ENCODE measurements at places on chromosomes 12 and 14.
A peak's percentile ranks its signal among the peaks of the same experiment; 100 is the strongest.

- peak; percentile 96 for DNase-seq
Measured at GRCh38 chr12:12835378-12836146, 22.4 kb downstream of the DDX47 start.

GRCh38 chr12:104877103-104877705 lies 80.9 kb downstream of the SLC41A2 start:
- DNase-seq = no peak

GRCh38 chr12:47954058-47954457 lies 9.3 kb upstream of the TMEM106C start:
- no peak for DNase-seq

DNA sequence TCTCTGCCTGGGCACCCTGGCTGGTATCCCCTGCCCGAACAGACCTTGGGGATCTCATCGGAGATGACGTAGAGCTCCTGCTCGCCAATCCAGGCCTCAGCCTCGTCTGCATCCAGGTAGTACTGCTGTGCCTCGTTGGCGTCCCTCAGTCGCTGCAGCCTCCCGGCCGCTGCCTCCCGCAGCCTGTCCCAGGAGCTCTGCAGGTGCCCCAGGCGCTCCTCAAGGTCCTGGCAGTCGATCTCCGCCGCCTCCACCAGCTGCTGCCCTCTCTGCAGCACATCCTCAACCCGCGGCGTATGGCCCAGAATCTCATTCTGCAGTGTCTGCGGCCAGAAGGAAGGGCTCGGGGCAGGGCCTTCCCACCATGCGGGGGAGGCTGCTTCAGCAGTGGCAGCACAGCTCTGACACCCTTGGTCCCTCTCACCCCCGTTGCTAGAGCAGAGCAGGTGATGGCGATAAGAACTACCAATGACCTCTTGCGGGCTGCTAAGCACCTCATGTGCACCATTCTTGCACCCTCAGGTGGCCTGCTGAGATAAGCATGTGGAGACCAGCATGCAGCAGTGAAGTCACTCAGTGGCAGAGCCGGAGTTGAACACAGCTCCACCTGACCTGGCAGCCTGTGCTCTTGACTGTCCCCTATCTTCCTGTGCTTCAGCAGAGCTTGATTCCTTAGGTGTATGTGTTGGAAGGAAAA lies 71.0 kb downstream of the PLEKHG3 start:
- no peak for DNase-seq

DNA sequence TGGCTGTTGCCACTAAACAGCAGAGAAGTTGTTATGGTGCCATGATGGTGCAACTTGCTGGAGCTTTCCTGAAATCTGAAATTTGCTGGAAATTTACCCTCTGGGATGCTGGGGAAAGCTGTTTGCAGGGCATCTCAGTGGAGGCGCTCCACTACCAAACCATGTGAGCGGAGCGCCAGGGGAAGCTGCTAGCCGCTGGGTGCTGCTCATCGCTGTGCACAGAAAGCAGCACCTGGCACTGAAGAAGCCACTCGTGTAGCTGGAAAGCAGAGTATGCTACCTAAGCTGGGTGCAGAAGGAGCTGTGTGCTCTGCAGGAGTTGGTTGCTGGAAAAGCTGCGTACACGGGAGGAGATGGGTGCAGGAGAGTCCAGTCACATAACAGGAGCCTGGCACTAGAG lies 53.0 kb downstream of the MSRB3 start:
- no peak for DNase-seq

- no peak for DNase-seq
Measured at GRCh38 chr12:124904306-124905098, 9.9 kb downstream of the UBC start.

- no peak for DNase-seq
Measured at GRCh38 chr12:16881986-16882570, 276.1 kb upstream of the LMO3 start.

DNA sequence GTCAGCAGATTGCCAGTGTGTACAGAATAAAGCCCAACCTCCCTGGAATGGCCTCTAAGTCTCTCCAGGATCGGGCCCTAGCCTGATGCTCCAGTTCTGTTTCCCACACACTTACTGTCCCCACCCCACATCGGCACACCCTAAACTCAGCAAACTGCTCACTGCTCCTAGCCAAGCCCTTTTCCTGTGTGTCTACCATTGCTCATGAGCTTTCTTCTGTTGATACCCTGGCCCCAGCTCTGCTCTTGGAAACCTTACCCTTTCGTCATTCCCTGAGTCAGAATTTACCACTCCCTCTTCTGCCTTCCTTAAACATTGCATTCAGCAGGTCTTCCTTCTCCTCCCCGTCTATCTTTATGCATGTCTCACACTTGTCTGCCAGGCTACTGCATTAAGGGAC lies 158.9 kb downstream of the TMX1 start:
- peak; percentile 99 for DNase-seq

- no peak for DNase-seq
Measured at GRCh38 chr14:104157016-104157928, 18.9 kb downstream of the KIF26A start.

GRCh38 chr14:91282954-91283645 lies 38.6 kb upstream of the GPR68 start:
- DNase-seq = no peak

- no peak for DNase-seq
Measured at GRCh38 chr12:106138633-106139421, at the start of gene NUAK1. Gene NUAK1 (minus strand): TSS chr12:106138954. CDS start chr12:106138653, 301 bp downstream.

DNA sequence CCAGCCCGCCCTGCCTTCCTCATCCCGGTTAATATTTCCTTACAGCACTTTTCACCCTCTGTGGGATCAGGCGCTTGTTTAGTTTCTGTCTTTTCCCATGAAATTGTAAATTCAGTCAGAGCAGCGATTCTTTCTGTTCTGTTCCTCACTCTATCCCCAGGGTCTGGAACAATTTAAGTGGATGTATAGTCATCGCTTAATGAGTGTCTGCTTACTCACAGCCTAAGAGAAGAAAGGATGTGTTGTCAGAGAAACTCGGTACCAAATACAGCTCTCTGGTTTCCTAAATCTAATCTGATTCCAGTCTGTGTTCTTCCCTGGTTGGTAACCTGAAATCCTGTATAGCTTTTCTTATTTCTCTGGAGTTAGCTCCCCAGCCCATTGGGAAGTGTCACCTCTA lies 44.9 kb downstream of the FOS start:
- DNase-seq = no peak

GRCh38 chr12:50828121-50828520 lies 14.6 kb upstream of the TMPRSS12 start:
- DNase-seq = no peak

DNA sequence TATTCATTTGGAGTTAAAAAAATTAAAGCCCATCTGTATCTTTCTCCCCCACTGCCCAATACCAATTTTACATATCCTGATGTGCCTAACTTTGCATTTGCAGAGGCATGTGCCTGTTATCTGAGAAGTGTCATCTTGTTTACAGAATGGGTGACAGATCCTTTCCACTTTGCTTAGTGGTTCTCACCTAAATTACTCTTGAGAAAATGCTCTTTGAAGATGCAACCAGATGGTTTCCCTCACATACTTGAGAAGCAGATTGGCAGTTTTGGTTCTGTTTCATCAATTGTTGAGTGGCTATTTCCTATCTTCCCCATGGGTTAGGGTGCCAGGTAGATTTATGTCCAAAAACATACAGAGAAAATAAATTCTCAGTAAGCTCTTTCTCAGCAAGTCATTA lies 1051.4 kb upstream of the ATXN7L3B start:
- DNase-seq = no peak

- DNase-seq = no peak
Measured at GRCh38 chr14:67432050-67432564, 20.1 kb upstream of the PLEK2 start.

DNA sequence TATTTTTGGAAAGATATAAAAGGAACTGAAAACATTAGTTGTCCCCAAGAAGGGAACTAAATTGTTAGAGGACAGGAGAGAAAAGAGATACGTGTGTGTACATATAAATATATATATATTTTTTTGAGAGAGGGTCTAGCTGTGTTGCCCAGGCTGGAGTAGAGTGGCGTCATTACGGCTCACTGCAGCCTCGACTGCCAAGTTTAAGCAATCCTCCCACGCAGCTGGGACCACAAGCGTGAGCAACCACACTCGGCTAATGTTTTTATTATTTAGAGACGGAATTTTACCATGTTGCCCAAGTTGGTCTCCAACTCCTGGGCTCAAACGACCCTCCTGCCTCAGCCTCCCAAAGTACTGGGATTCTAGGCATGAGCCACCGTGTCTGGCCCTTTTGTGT lies 16.2 kb upstream of the NOP2 start:
- no peak for DNase-seq

DNA sequence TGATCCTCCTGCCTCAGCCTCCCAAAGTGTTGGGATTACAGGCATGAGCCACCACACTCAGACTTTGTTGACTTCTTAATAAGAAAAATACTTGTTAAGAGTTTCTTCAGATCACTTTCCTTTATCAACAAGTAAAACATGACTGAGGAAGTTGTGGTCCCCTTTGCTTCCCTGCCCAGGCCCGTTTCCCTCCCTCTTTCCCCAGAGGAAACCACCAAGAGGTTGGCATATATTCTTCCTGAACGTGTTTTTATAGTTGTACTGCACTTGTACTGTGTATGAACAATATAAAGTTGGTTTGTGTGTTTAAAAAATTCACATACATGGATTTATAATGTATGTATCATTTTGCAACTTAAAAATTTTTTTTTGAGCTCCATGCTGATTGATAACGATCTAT lies 28.4 kb downstream of the PTPN11 start:
- no peak for DNase-seq

- DNase-seq = no peak
Measured at GRCh38 chr12:27164330-27165040, 79.6 kb upstream of the STK38L start.

DNA sequence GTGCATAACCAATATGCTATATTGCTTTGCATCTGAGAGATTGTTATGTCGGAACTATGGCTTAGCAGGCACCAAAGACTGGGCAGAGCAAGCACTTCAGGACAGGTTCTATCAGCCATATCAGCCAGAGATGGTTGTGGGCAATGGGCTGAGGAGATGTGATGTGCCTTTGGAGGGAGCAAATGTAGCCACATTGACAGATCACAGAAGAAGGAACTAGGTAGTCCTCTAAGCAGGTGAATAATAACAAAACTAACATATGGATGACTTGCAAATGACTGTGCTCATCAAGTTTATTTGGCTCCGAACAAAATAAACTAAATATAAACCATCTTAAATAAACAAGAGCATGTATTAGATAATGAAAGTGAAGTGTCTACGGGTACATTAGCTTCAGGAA lies 291.7 kb downstream of the RMST start:
- DNase-seq = no peak

GRCh38 chr12:121167232-121167820 lies 34.6 kb downstream of the P2RX7 start:
- no peak for DNase-seq

- peak; percentile 72 for DNase-seq
Measured at GRCh38 chr14:99274346-99275221, 2.6 kb upstream of the BCL11B start.

DNA sequence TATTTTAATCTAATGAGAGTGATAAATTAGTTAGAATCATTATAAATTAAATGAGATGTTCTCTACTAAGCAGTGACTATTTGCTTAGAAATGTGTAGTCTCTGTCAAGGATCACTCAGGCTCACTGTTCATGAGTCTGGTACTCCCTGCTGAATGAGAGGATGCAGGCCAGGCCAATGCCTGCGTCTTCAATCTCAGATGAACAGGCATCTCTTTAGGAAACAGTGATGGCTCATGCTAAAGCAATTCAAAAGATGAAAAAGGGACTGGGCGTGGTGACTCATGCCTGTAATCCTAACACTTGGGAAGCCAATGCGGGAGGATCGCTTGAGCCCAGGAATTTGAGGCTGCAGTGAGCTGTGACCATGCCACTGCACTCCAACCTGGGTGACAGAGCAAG lies 106.8 kb downstream of the ZFC3H1 start:
- DNase-seq = peak; percentile 27

GRCh38 chr14:48974994-48975393 lies 611.2 kb downstream of the RPS29 start:
- no peak for DNase-seq

- DNase-seq = no peak
Measured at GRCh38 chr14:95058491-95058890, 98.8 kb downstream of the DICER1 start.

- peak; percentile 2 for DNase-seq
Measured at GRCh38 chr12:118850244-118850825, 131.0 kb upstream of the SRRM4 start.

DNA sequence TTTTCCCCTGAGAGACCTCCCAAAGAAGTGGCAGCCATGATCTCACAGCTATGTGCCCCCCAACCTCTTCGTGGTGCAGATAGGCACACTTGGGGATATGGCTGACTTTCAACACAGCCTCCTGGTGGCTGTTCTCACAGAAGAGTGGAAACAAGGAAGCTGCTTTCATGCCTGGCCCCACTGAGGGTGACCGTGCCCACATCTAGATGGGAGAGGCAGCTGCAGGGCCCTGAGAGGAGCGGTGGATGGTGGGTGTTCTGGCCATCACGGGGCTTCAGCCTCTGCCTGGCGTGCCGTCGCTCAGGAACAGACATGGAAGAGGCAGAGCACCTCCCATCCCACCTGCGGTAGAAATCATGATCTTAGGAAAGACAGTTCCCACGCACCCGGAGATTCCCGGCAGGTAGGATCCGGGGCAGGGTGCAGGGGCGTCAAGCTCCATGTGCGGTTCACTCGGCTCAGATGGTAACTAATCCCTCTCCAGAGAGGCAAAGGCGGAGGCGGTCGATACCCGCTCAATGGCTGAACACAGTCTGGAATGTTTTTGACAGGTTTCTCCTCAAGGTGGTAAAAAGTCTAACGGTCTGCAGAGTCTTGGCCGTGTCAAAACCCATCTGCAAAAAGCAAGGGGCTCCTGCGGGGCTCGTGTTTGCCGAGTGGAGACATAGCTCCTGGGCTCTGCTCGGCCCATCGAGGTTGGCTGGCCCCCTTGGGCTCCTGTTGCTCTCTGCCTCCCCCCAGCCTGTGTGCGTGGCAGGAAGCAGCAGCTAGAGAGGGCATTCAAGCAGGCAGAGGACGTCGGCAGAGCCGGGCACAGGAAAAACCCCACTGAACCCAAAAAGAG lies 225.2 kb upstream of the RTL1 start:
- no peak for DNase-seq

DNA sequence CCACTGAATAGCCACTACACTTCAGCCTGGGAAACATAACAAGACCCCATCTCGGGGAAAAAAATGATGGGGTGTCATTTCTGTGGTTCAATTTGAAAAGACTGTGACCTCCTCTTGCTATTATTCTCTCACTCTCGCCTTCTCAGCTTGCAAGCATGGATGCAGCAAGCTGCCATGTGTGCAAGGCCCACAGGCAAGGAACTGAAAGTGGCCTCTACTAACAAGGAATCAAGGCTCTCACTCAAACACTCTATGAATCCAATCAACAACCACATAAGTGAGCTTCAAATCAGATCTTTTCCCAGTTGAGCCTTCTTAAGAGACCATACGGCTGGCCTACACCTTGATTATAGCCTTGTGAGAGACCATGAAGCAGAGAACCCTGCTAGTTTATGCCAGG lies 17.9 kb upstream of the DHRS7 start:
- no peak for DNase-seq

DNA sequence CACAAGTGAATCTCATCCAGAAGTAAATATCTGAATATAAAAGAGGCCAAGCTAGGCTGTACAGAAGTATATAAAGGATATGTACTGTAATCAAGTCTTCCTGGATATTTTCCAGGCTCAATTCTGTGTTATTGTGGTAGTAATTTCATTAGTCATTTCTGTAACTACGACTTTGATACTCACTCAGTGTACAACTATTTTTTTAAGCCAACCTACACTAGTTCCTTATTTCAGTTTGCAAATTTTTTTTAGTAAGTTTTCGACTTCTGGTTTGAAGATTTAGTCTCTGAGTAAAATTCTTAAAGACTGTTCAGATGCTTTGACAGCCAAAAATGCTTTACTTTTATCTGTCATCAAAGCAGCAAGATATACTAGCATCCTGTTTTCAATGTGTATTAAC lies 130.8 kb downstream of the CAPZA3 start:
- DNase-seq = peak; percentile 5
